ENCODE measurements at places on chromosomes 3 and 15.

DNA sequence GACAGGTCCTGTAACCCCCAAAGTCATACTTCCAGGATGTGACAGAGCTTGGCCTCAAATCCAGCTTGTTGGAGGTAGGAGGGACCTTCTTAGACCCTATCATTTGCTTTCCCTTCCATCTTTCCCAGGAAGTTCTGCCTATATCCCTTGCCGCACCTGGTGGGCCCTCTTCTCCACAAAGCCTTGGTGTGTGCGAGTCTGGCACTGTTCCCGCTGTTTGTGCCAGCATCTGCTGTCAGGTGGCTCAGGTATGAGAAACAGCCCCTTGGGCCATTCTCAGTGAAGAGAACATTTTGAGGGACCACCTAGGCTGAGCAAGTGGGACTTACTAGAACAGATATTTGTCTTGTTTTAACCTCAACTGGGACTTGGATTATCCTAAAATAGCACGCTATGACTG lies 1.3 kb downstream of the IL17RE start:
- DNase-seq, result no peak

- DNase-seq, result no peak
These were observed 190.2 kb downstream of the NR1D2 start for GRCh38 chr3:24135280-24135679.

DNA sequence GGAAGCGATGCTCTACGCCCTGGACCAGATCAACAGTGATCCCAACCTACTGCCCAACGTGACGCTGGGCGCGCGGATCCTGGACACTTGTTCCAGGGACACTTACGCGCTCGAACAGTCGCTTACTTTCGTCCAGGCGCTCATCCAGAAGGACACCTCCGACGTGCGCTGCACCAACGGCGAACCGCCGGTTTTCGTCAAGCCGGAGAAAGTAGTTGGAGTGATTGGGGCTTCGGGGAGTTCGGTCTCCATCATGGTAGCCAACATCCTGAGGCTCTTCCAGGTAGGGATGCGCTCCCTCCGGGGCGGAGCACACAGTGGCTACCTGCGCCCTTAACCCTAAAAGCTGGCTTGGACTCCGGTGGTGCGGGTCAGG lies 698 bp downstream of the GRM7 start:
- no peak for DNase-seq

- no peak for DNase-seq
These were observed 42.9 kb downstream of the IGSF11 start for GRCh38 chr3:118991775-118992174.

- DNase-seq, result no peak
These were observed 1.9 kb upstream of the LOXL1 start for GRCh38 chr15:73924171-73924921.

GRCh38 chr3:46612324-46612723 lies at the start of gene FAM240A:
TSS of gene FAM240A (plus strand) at chr3:46612525. CDS start at chr3:46612684, 159 bp downstream.
- no peak for DNase-seq

GRCh38 chr3:22746221-22746620 lies 456.9 kb upstream of the UBE2E2 start:
- no peak for DNase-seq

- no peak for DNase-seq
These were observed 79.3 kb upstream of the LMOD3 start for GRCh38 chr3:69201658-69202057.

- no peak for DNase-seq
These were observed 141.5 kb downstream of the PLOD2 start for GRCh38 chr3:146019508-146019907.

GRCh38 chr3:188026191-188026968 lies 127.6 kb upstream of the LPP start:
- DNase-seq, result no peak

- DNase-seq, result no peak
These were observed 8.3 kb upstream of the CSPG4 start for GRCh38 chr15:75720787-75721479.

DNA sequence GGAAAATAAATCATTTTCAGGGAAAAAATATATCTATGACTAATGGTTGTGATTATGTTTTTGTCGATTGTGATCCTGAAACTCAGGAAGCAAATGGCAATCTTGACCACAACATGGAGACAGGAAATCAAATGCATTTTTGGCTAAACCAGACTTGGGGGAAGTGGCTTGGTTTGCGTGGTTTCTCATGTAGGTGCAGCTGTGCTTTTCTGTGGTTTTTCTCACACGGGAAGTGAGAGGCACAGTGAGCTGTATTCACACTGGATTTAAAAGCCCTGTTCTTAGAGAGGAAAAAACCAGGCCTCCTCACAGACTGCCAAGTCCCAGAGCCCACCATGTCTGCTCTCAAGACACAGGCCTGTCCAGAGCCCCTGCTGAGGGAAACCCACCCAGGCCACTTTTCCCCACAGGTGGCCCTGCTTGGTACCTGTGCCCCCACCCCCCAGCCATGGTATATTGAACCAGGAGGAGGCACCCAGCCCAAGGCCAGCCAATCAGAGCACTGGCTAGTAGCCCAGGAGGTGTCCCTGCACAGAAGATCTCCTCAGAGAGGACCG lies 46.1 kb downstream of the BTD start:
- DNase-seq, result no peak

DNA sequence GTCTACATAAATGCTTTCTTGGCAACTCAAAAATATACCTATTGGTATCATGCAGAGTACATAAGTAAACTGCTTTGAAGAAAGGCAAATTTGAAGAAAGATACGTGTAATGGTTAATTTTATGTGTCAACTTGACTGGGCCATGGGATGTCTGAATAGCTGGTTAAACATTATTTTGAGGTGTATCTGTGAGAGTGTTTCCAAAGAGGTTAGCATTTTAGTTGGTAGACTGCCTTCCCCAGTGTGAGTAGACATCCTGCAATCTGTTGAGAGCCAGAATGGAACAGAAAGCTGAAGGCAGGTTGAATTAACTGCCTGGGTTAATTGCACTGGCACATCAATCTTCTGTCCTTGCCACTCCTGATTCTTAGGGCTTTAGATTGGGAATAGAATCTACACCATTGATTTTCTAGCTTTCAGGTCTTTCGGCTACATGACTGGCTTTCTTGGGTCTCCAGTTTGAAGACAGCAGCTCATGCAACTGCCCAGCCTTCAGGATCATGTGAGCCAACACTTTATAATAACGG lies 98.3 kb downstream of the CMSS1 start:
- DNase-seq, result no peak

- DNase-seq, result no peak
These were observed 716 bp downstream of the PTPN23 start for GRCh38 chr3:47381317-47382157.

DNA sequence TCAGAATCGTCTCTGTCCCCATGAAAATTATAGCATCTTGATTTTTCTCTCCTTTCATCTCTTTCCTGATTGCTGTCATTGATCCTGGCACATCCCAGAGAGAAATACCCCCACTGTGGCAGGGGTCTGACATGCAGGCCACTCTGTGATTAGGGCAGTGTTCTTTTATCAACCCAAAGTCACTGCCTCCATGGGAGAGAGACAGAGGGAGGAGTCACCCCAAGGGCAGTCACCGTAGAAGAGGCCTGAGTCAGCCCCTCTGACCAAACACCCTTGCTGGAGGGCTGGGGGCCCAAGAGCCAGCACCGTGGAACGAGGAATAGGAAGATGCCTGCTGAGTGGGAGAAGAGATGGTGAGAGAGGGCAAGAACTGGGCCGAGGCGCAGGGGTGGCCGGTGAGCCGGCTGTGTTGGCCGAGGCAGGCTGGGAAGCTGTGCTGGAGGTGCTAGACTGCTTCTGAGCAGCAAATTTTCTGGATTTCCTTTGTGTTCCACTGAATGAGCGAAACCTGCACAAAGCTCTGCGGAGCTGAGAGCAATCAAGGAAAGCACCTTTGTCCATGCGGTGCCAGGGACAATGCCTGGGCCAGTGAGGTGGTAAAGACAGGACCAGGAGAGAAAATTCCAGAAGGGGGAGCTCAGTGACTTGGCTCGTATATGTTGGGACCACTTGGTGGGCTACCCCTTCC lies 103.8 kb downstream of the ADCY5 start:
- no peak for DNase-seq

DNA sequence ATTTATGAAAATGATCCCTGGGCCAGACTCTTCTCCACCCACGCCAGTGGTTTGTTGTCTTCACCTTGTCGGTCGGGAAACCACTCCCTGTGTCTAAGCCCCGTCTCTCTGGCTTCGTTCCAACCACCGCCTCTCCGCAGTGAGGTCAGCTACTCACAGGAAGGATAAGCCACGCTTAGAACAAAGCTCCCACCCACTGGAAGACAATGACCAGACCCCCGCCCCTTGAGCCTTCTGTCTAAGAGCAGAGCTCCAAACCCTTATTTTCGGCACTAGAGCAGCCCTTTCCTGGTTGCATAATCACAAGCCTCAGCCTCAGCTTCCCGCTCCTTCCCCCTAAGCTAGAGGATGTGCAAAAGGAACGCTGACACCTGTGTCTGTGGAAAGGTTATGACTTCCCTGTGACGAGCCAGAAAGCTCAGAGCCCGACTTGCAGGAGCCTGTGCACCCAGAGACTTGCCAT lies 114.9 kb upstream of the MEF2A start:
- no peak for DNase-seq

GRCh38 chr3:160757233-160758106 lies 1.4 kb downstream of the PPM1L start:
- no peak for DNase-seq

DNA sequence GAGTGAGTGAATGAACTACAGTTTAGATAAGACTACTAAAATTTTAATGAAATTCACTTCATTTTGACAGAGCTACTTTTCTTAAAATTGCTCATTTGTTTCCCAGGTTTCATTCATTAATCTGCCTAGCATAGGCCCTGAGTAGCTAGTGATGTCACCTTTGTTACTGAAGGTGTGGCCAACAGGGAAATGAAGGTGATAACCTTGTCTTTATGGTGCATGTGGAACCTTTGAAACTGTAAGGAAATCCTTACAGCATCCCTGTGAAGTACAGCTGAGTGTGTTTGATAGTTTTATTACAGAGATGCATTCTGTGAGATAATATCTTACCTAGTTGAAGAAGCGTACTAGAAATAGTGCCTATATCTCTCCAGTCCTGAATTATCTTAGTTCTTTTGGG lies 112.9 kb downstream of the AKAP13 start:
- DNase-seq, result no peak

- no peak for DNase-seq
These were observed 131.9 kb upstream of the PROK2 start for GRCh38 chr3:71916747-71917369.

GRCh38 chr3:127423856-127424765 lies 136.3 kb upstream of the PRR20G start:
- no peak for DNase-seq

GRCh38 chr3:78741066-78741645 lies 1026.6 kb downstream of the ROBO1 start:
- no peak for DNase-seq

GRCh38 chr3:190680691-190681090 lies 166.8 kb downstream of the IL1RAP start:
- DNase-seq, result no peak

GRCh38 chr15:70912187-70912586 lies 19.6 kb downstream of the LRRC49 start:
- DNase-seq, result no peak

GRCh38 chr15:85330901-85331588 lies 49.4 kb upstream of the AKAP13 start:
- DNase-seq, result peak; percentile 15

- DNase-seq, result no peak
These were observed 5.1 kb downstream of the ONECUT1 start for GRCh38 chr15:52784799-52785671.

DNA sequence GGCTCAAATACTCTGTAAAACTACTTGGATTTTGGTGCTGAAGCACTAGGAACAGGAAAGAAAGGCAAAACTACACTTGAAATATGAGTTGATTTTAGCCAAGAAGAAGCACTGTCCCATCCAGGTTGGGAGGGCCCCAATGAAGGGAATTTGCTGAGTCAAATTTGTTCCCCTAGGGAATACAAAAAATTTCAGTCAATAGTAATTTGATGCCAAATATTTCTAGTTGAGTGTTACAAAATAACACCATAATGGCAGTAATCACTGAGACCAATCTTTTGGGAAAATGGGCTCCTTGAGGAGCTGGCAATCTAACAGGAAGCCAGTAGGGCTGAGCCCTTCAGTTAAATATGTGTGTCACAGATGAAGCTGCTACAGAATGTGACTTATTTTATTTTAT lies 896.9 kb downstream of the DIPK2A start:
- DNase-seq, result no peak

GRCh38 chr3:13584427-13584891 lies 35.5 kb downstream of the FBLN2 start:
- DNase-seq, result no peak

- no peak for DNase-seq
These were observed 16.4 kb upstream of the SKIC8 start for GRCh38 chr15:78315686-78316282.

GRCh38 chr3:14548321-14548729 lies 8.2 kb upstream of the GRIP2 start:
- DNase-seq, result no peak

GRCh38 chr3:123337948-123338619 lies 110.8 kb downstream of the ADCY5 start:
- peak; percentile 61 for DNase-seq

GRCh38 chr3:174973465-174973864 lies 114.3 kb downstream of the NAALADL2 start:
- no peak for DNase-seq

- DNase-seq, result no peak
These were observed 405.9 kb downstream of the ROBO1 start for GRCh38 chr3:79361748-79362378.

DNA sequence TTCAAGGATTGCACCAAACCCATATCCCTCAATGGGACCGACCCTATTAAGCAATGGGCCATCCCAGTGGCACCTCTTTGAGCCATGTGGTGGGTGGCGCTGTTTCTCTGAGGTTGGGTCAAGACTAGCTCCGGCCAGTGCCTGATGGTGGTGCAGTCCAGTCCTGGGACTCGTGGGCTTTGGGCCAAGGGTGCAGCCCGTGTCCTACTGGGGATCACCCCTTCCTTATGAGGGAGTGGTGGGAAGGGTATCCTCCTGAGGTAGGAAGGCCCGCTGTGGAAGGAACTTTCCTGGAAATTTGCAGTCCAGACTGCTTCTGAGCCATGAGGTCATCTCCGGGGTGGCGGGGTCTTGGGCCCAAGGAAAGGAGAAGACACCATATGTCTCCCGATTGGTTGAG lies 231.6 kb downstream of the SNRPN start:
- no peak for DNase-seq

DNA sequence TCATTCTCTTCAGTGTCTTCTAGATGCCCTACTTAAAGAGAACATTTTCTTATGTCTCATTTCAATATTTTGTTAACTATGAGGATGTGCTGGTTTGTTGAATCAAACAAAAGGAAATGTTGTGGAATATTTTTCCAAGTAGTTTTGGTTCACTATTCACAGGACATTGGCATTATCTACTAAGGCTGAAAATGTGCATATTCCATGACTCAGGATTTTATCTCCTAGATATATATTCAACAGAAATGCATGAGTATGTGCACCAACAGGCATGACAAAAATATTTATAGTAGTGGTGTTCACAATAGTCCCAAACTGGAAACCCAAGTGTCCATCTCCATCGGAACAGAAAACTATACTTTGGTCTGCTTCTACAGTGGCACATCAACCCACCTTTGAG lies 16.7 kb upstream of the NR1I2 start:
- no peak for DNase-seq

GRCh38 chr3:127324913-127325628 lies 37.2 kb upstream of the PRR20G start:
- DNase-seq, result no peak

GRCh38 chr15:58631319-58631718 lies 118.2 kb downstream of the ADAM10 start:
- no peak for DNase-seq
